AG04450 (cell line): ENCODE measurements at places on chromosomes 6 and 20. TPM values are rescaled to one million over a fixed set of nuclear protein-coding genes. Genes with fewer than 3 reads are reported as not detected.

- no peak for DNase-seq
Measured at GRCh38 chr6:157885211-157885788, 62.3 kb downstream of the SNX9 start.

DNA sequence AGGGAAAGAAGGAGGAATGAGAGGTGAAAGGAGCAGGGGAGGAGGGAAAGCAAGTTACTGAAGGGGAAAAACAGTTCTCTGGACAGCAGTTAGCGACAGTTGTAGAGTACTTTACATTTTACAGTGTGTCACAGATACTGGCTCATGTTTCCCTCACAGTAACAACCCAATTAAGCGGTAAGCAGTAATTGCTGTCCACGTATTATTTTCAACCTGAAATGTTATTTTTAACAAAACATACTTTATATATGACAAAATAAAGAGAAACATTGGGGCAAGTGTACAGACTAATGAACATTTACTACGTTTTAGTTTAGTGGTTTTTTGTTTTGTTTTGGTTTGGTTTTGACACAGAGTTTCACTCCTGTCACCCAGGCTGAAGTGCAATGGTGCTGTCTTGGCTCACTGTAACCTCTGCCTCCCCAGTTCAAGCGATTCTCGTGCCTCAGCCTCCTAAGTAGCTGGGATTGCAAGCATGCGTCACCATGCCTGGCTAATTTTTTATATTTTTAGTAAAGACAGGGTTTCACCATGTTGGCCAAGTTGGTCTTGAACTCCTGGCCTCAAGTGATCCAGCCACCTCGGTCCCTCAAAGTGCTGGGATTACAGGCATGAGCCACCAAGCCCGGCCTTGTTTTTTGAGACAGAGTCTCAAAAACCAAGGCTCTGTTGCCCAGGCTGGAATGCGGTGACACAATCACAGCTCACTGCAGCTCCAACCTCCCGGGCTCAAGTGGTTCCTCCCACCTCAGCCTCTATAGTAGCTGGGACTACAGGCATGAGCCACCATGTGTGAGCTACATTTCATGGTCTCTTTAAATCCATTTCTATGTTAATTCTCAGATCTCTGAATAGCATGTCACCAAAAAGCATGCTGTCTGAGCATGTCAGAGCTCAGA lies 22.6 kb upstream of the BTN3A2 start:
- no peak for DNase-seq

GRCh38 chr6:42021847-42022754 lies 28.2 kb upstream of the TAF8 start:
- no peak for DNase-seq

Gene AVP
- not detected in 2 replicates for polyA plus RNA-seq

Gene BPIFB4
- not detected in 2 replicates for polyA plus RNA-seq
